Thymus (tissue), 14 donors: ENCODE measurements at places on chromosomes 11 and 22.

- no peak for DNase-seq
These were observed at the start of gene NCR3LG1 for GRCh38 chr11:17351510-17352176. Gene NCR3LG1, plus strand, starts transcription at chr11:17351800. Its CDS starts 170 bp downstream, at chr11:17351970.

DNA sequence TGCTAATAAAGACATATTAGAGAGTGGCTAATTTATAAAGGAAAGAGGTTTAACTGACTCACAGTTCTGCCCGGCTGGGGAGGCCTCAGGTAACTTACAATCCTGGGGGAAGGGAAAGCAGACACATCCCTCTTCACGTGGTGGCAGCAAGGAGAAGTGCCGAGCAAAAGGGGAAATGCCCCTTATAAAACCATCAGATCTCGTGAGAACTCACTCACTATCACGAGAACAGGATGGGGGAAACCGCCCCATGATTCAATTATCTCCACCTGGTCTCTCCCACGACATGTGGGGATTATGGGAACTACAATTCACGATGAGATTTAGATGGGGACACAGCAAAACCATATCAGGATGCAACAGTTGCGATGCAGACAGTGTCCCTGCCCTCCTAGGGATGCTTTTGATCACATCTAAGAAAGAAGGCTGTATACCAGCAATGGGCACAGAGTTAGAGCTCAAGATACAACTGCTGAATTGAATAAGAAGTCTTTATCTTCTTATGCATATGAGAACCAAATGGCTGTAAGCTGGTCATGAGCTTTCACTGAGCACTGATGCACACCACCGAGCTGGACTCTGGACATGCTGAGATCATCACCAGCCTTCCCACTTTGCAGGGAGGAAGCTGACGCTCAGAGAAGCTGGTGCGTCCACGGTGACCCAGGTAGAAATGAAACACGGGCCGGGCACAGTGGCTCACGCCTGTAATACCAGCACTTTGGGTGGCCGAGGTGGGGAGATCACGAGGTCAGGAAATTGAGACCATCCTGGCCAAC is 255.2 kb downstream of the MN1 start:
- DNase-seq = no peak

GRCh38 chr11:12140186-12140793 is 29.9 kb downstream of the MICAL2 start:
- no peak for DNase-seq

DNA sequence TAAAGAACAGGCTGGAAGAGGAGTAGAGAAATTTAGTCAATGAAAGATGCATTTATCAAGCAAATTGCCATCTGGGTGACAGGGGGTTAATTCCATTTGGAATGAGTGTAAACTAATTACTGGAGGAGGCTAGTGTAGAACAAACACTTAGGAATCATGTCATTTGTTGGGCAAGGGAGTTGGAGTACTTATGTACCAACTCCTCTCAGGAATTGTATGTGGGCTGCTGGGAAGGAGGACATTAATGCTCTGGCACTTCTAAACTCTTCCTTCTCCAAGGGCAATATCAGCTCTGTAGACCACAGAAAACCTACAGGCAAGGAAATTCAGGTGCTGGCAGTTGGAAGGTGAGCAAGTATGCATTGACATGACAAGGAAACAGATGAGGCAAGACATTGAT is 141.0 kb downstream of the MSANTD4 start:
- no peak for DNase-seq

DNA sequence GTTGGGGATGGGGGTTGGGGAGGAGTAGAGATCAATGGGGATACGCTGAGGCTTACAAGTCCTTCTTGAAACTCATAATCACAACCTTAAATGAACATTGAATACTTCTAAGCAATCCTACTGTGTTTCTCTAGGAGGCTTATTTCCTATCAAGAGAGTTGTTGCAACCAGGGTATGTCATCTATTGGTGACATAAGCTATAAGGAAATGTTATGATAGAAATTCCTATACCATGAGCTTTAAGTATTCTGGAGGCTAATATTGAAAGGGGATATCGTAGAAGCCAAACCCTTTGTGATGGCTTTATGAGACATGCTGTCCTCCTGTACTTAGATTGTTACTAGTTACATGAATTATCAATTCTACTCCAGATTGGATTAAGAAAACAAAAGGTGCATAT is 72.9 kb downstream of the DKK3 start:
- no peak for DNase-seq

- DNase-seq = no peak
These were observed 73.3 kb downstream of the SGSM3 start for GRCh38 chr22:40443732-40444131.

GRCh38 chr11:72232260-72233055 is 7.9 kb downstream of the INPPL1 start:
- no peak for DNase-seq

- DNase-seq = no peak
These were observed 59.1 kb downstream of the RASSF10 start for GRCh38 chr11:13068211-13068610.
